Thoracic aorta endothelial cell (primary cell): ENCODE measurements at places on chromosomes 13 and 19. TPM values are rescaled to one million over a fixed set of nuclear protein-coding genes. Genes with fewer than 3 reads are reported as not detected.

Gene TEKTIP1
- total RNA-seq = not detected in 2 replicates

Gene OR7C1
- total RNA-seq = not detected in 2 replicates

Gene DMKN
- total RNA-seq = not detected in 2 replicates

Gene VSTM2B
- not detected in 2 replicates for total RNA-seq

Gene ZNF14
- total RNA-seq = 5.3 and 6.4 TPM in 2 replicates

Gene ZNF730
- 2.8 and 3.4 TPM in 2 replicates for total RNA-seq

Gene ZNF723
- not detected in 2 replicates for total RNA-seq

Gene OR10H1
- not detected in 2 replicates for total RNA-seq

Gene LRRC63
- not detected in 2 replicates for total RNA-seq

Gene CLC
- total RNA-seq = not detected in 2 replicates

Gene PSPN
- total RNA-seq = 0.93 and 1.1 TPM in 2 replicates

Gene IFI30
- total RNA-seq = 0.93 and 1.5 TPM in 2 replicates

Gene ZNF610
- total RNA-seq = 1.4 and 3.1 TPM in 2 replicates

Gene HMG20B
- 77.7 and 82.0 TPM in 2 replicates for total RNA-seq

Gene LHB
- not detected in 2 replicates for total RNA-seq

Gene ZNF844
- 2.7 and 3.3 TPM in 2 replicates for total RNA-seq

Gene USPL1
- total RNA-seq = 28.8 and 36.2 TPM in 2 replicates

Gene LRRC8E
- 1.5 and 2.0 TPM in 2 replicates for total RNA-seq

Gene ZNF536
- not detected in 2 replicates for total RNA-seq

Gene SULT2A1
- not detected in 2 replicates for total RNA-seq

Gene ANKLE1
- 1.5 and 1.6 TPM in 2 replicates for total RNA-seq

Gene GFY
- total RNA-seq = not detected in 2 replicates

Gene IGFL2
- not detected in 2 replicates for total RNA-seq

Gene SIGLEC12
- not detected in 2 replicates for total RNA-seq

Gene ADGRE2
- total RNA-seq = not detected in 2 replicates

Gene TEX101
- total RNA-seq = not detected in 2 replicates

Gene ATCAY
- 0.13 TPM in 1 of 2 replicates, not detected in the other for total RNA-seq

Gene SLC17A7
- under 0.01 TPM in 1 of 2 replicates, not detected in the other for total RNA-seq

Gene ZIC5
- 0.07 TPM in 1 of 2 replicates, not detected in the other for total RNA-seq

Gene CEACAM20
- total RNA-seq = not detected in 2 replicates
